ENCODE measurements at places on chromosomes 12 and 14. TPM values are rescaled to one million over a fixed set of nuclear protein-coding genes. Genes with fewer than 3 reads are reported as not detected.

Gene MAP3K12
- 6.9 TPM for total RNA-seq

Gene CABP1
- not detected for total RNA-seq

Gene MAP1LC3B2
- total RNA-seq, result 0.44 TPM

Gene KRT79
- total RNA-seq, result not detected

Gene FAM186B
- not detected for total RNA-seq

Gene EPS8
- total RNA-seq, result 6.3 TPM

Gene FAM161B
- total RNA-seq, result 1.7 TPM

Gene ANO2
- 13.5 TPM for total RNA-seq

Gene FAM181A
- total RNA-seq, result not detected
